ENCODE measurements at places on chromosomes 3 and 15. TPM values are rescaled to one million over a fixed set of nuclear protein-coding genes. Genes with fewer than 3 reads are reported as not detected.

Gene ANKRD63
- total RNA-seq: not detected

Gene ATP13A5
- not detected for total RNA-seq

Gene HIGD2B
- not detected for total RNA-seq

Gene ECE2
- not detected for total RNA-seq

Gene IQSEC1
- total RNA-seq: 22.7 TPM

Gene ISY1
- 28.9 TPM for total RNA-seq

Gene ADIPOQ
- not detected for total RNA-seq

Gene NR2E3
- 0.77 TPM for total RNA-seq

Gene TNNC1
- 50.9 TPM for total RNA-seq

- DNase-seq: peak; percentile 24
Measured at GRCh38 chr3:140469491-140469890, 208.4 kb upstream of the TRIM42 start.

GRCh38 chr3:50256978-50257890 is 11.7 kb upstream of the SEMA3B start:
- peak; percentile 92 for DNase-seq

- no peak for DNase-seq
Measured at GRCh38 chr3:138445236-138445635, 10.8 kb downstream of the ESYT3 start.

DNA sequence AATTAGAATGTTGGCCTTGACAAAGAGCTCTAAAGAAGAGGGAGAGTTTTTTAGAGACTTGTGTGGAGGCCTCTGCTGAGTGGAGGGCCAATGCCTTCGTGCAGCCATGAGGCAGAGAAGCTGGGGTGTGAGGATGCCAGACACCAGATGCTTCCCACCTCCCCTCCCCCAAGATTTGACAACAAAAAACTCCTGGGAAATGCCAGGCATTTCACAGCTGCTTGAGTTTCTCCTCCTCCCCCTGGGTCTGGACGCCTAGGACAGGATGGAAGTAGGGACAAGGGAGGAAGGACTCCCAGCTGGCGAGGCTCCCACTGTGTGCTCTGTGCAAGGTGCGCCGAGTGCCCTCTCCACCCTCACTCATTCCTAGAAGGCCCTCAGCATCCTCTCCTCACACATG is 20.1 kb downstream of the TGM4 start:
- DNase-seq: peak; percentile 89

GRCh38 chr3:8982509-8982908 is 19.2 kb upstream of the RAD18 start:
- no peak for DNase-seq

- peak; percentile 82 for DNase-seq
Measured at GRCh38 chr3:184259878-184260723, 1.3 kb downstream of the CAMK2N2 start.

DNA sequence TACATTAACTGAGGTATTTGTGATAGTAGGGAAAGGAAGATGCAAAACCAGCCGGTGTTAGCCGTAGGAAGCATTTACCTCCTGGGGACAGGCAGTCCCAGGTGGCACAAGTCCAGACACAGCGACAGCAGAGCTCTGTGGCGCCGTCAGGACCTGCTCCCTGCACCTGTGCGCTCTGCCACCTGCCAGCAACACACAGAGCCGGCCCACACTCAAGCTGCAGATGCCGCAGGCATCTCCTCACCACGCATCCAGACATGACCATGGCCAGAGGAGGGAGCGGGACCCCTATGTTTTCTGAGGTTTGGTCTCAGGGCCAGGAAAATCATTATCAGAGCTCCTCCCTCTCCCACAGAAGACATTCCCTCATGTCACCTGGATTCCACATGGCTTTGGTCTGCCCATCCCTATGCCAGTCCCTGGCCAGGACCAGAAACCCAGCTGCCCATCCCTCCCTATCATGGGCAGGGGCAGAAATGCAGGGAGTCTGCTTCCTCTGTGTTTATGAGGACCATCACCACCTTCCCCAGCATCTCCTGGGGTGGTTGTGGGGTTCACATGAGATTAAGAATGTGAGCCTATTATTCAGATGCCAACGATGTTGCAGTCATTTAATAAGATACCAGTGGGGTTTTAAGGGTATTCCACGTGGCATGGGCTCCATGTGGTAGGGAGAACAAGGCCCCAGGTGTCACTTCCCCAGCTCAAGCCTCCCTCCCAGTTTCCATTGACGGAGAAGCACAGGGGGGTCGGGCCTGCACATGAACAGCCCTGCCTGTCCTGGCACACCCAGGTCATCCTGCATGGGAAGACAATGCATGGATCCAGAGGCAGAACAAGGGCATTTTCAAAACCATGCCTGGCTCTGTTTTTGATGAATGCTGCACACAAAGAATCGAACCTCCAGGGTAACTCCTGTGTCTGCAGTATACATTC is 251.1 kb downstream of the OCA2 start:
- DNase-seq: no peak

- no peak for DNase-seq
Measured at GRCh38 chr3:46183330-46183729, 24.8 kb downstream of the CCR1 start.

GRCh38 chr15:22815766-22816165 is 22.7 kb upstream of the NIPA2 start:
- no peak for DNase-seq

GRCh38 chr15:69395991-69396390 is 18.2 kb upstream of the KIF23 start:
- no peak for DNase-seq

- no peak for DNase-seq
Measured at GRCh38 chr3:56823984-56824703, 22.4 kb upstream of the ARHGEF3 start.

DNA sequence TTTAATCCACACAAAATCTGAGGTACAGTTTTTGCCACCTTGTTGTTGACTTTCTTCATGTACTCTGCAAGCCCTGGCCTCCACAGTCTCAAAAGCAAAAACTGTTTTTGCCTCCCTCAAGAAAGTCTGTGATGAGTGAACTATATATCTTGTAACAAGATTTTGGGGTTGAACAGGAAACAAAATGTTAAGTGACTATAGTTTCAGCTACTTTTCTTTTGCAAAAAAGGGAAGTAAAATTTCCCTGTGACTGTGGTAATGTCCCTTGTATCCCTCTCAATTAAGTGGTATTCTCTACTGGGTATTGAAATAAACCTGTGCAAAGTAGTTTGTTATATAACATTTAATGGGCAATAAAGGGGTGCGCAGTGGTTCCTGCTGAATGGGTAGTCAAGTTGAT is 21.3 kb upstream of the SCAANT1 start:
- DNase-seq: no peak

DNA sequence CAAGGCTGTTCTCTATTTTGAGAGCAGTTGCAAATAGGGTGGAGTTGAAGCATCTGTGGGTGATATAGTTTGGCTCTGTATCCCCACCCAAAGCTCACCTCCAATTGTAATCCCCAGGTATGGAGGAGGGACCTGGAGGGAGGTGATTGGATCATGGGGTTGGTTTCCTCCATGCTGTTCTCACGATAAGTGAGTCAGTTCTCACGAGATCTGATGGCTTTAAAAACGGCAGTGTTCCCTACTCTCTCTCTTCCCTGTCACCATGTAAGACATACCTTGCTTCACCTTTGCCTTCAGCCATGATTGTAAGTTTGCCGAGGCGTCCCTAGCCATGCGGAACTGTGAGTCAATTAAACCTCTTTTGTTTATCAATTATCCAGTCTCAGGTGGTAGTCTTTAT is 21.0 kb downstream of the CHST2 start:
- no peak for DNase-seq

GRCh38 chr3:189042832-189043231 is 128.9 kb upstream of the TPRG1 start:
- no peak for DNase-seq

DNA sequence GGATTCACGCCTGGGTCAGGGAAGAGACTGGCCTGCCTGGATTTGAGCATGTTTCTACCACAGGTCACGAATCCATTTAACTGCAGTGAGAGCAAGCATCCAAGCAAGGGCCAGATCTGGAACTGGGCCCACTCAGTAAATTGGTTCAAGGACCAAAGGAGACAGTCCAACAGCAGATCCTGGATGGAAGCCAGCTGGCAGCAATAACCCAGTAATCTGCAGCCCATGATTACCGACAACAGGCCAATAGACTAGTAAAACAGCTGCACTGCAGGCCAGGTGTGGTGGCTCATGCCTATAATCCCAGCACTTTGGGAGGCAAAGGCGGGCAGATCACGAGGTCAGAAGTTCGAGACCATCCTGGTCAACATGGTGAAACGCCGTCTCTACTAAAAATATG is 11.8 kb downstream of the SAMD7 start:
- no peak for DNase-seq

- no peak for DNase-seq
Measured at GRCh38 chr15:70031713-70032112, 66.0 kb downstream of the TLE3 start.

DNA sequence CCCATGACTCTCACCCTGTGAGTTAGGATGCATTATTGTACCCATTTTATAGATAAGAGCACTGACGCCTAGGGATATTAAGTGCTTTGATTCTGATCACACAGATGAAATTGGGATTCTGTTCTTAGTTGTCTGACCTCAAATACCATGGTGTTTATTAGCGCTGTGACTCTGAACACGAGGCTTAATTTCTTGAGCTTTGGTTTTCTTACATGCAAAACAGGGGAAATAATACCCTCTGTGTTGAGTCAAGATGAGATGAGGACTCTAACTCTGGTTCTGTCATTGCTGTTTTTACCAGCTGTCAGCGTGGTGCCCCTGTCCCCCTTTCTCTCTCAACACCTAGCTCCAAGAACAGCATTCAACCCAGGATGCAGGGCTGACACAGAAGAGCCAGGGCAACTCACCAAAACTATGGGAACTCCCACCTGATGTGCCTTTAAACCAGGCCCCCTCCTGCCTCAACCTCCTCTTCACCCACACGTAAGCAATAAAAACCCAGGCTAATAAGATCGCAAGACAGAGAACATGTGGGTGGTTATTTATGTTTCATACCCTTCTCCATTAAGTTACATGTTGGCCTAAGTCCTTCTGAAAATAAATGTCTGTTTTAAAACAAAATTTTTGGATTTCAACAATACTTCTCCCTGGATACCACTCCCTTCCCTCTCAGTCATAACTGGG is 100.1 kb upstream of the SPATA12 start:
- DNase-seq: no peak

- DNase-seq: no peak
Measured at GRCh38 chr3:101249522-101249921, 70.9 kb downstream of the IMPG2 start.

DNA sequence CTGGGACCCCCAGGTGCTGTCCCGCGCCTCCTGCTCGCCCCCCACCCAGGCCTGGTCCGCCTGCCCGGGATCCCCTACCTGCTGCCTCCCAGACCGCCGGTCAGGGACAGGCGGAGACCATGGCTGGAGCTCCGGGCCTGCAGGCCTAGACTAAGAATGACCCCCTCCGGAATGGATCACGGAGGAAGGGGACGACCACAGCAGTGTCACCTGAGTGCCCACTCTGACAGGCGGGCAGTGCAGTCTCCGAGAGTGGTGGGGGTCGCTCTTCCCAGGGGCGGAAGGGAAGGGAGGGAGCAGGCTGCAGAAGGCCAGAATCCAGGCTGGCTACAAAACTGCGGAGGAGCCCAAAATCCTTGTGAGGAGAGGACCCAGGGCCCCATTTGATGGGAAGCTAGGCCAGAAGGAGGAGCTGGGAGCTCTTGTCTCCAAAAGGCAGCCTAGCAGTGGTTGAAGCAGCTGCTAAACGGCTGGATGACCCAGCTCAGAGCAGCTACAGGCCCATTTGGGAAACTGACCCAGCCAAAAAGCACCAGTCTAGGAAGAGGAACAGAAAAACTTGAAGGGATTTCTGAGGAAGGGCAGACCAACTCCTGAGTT is 908 bp upstream of the RAB43 start:
- no peak for DNase-seq

DNA sequence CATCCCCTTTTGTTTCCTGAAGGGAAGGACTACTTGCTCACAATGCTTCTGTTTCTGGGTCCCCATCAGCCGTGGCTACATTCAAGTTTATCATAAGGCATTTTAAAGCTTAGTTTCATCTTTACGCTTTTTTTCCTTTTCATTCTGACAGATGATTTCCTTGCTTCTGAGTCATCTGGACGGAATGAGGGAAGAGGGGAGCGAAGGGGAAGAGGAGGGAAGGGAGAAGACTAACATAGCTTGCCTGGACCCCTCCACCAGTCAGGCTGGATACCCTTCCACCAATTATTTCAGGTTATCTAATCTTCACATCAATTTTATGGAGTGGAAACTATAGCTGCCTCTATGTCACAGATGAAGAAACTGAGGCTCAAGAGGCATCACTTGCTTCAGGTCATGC is 27.6 kb downstream of the FAM3D start:
- DNase-seq: no peak

DNA sequence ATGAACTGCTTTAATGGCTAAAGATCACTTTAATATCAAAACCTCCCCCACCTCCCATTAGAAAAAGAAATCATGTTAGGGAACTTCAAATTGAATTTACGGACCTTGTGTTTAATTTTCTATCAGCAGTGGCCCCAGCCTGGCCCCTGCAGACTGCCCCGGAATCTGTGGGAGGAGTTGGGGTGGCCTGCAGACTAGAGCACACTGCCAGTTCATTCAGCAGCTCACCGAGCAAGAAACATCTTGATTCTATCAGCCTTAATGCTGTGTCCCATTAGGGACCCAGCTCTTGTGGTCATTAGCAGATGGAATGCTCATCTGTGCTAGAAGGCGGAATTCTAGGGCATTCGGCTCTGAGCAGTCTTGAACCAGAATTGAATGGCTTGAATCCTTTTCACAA is 54.2 kb downstream of the FLNB start:
- no peak for DNase-seq

DNA sequence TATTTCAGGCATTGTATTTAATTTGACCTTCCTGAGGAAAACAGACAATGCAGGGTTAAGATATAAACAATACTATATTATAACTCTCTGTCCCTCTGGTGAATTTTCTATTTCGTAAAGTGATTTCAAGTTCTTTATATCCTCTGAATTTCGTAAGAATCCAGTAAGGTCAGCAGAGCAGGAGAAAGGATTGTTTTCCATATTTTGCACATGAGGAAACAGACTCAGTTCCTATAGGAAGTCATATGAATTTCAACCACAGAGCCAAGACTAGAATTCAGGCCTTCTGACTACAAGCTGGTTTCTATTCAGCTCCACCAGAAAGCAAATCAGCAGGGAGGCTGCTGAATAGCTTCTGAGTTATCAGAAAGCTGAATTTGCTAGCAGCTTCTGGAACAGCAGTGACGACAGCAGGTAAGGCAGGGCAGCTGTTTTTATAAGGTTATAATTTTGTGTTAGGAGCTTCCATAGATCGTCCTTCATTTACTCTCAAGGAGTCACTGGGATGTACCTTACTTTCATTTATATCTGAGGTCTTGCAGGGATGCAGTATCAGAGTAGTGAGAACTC is 11.1 kb upstream of the PLAAT1 start:
- no peak for DNase-seq

- DNase-seq: no peak
Measured at GRCh38 chr3:68057637-68058320, 403.4 kb upstream of the SUCLG2 start.

DNA sequence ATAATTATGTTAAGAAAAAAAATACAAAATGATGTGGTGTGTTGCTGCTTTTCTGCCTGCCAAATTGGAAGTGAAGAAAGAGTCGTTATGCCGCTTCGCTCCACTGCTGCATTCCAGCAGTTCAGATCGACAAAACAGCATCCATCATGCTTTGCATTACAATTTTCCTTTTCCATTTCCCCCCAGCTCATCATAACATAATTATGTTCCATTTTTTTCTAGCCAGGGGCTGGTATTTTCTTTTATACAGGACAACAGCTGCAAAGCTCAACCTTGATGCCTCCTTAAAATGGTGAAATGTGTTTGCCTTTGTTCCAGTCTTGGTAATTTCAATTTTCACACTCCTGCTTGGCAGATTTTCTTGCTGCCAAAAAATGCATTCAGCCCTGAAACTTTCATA is 44.9 kb upstream of the KBTBD12 start:
- no peak for DNase-seq
